ENCODE measurements at places on chromosomes 7 and 10.

DNA sequence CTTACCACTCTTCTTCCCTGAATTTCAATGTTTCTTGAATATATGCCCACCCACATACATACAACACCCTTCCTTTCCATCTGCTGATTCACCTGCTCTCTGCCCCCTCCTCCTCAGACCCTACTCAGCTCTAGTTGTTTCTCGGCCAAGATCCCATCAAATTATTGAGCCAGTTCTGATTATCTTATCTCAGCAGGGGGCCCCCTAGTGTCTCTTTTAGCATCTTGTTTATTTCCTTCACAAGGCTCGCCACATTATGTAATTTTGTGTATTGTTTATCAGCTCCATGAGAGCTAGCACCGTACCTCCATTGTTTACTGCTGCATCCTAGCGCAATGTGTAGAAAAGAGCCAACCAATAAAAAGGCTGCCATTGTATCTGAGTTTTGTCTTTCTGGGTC is 71.9 kb downstream of the FAM13C start:
- DNase-seq: peak; percentile 18

DNA sequence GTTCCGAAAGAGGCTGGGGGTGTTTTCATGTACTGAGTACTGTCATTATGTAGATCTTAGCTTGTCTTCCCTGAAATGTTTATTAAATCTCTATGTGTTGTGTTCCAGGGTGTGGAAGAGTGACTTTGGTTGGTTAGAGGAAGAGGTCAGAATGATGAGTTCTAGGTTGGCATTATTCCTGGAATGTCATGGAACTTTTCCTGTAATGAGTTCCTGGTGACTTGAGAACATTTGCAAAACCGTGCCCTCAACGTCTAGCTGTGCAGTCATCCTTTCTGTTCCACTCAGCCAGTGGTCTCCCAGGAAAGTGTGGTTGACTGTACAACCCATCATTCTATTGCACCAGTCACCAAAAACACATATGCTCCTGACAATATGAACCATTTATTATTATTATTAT is 129.6 kb downstream of the BICC1 start:
- DNase-seq: peak; percentile 92

DNA sequence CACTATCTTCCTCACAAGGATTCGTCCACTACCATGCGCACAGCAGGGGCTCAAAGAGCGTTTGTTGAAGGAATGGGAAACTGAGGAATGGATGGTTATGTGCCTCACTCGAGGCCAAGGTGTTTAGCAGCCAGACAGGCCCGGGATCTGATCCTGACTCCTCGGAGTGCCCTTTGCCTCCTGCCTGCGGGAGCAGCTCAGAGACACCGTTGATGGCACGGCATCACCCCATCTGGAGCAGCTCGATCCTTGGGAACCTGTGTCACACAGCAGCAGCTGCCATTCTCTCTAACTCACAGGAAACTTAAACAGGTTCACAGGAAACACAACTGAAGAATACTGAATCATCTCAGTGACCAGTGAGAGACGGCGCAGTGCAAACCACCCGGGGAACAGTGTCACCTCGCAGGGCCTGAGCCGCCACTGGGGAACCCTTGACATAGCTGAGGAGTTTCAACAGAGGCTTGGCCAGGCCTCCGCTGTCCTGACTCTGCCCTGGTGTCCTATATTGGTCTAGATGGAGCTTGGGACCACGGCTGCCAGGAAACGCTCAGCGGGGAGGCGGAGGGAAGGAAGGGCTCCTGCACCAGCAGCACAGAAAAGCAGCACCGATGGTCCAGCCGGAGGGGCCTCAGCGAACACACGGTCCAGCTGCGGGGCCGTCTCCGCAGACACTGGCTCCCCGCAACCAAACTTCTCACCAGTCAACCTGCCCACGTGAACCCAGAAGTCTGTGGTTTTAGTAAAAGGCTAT is 169.4 kb downstream of the ADARB2 start:
- no peak for DNase-seq

DNA sequence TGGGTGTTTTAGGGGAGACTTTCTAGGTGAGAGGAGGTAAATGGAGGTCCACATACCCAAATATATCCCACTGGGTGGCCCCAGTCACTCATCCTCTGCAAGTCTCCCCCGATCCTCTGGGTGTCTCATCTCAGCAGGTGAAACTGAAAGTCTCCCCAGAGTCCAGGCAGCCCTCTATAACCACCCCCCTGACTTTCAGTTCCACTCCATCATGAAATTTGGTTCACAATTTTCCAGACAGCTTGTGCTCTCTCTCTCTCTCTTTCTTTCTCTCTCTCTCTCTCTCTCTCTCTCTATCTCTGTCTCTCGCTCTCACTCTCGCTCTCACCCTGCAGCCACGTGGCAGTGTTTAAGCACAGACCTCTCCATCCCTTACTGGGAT is 56.7 kb upstream of the ELN start:
- no peak for DNase-seq

GRCh38 chr7:102890292-102890970 is 22.4 kb upstream of the LRRC17 start:
- DNase-seq: peak; percentile 74

- no peak for DNase-seq
These were observed 15.6 kb downstream of the MDFIC start for GRCh38 chr7:114937446-114937845.

GRCh38 chr7:6161463-6162330 is 110.7 kb downstream of the CYTH3 start:
- DNase-seq: no peak

GRCh38 chr7:100370746-100371145 is 2.5 kb upstream of the PILRA start:
- DNase-seq: no peak

GRCh38 chr10:116270771-116271592 is 2.0 kb downstream of the GFRA1 start:
- peak; percentile 46 for DNase-seq

DNA sequence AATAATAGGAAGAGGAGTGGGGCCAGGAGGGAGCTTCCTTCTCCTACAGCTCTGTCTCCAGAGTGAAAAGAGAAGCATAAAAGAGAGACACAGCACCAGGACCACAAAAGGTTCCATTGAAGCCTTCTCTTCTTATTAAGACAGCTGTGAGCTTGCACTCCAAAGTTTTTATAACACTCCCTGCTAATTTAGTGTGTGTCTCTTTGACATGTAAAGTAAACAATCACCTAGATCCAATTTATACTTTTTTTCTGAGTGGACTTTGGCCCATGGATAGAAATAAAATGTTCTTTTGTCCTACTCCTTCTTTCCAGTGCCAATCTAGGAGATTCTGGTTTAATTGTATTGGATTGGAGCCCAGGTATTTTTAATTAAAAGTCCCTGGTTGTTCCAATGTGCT is at the start of gene CYP2C8:
Gene CYP2C8 (minus strand): TSS at position 212 of the 400 bp plus-strand sequence. CDS start 95 bp downstream, at position 117.
- no peak for DNase-seq

DNA sequence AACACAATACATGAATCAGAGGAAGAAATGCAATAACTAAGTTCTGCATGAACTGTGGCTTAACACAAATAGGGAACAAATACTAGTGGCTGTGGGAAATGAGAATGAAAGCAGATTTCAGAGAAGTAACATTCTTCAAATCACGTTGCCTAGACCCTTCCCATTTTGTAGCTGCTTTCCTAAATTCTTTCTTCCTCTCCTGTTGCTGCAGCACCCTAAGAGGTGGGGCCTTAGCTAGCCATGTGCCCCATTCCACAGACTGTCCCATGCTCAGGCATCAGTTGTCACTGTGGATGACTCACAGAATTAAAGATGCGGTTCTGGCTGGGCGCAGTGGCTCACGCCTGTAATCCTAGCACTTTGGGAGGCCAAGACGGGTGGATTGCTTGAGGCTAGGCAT is 704.7 kb upstream of the C7orf33 start:
- DNase-seq: no peak

GRCh38 chr7:30879139-30880124 is 32.2 kb upstream of the AQP1 start:
- no peak for DNase-seq

GRCh38 chr7:39898867-39899266 is 51.2 kb upstream of the CDK13 start:
- no peak for DNase-seq

GRCh38 chr7:460374-461116 is 59.1 kb downstream of the PDGFA start:
- DNase-seq: peak; percentile 73

- no peak for DNase-seq
These were observed 192.7 kb upstream of the NFE2L3 start for GRCh38 chr7:25959168-25959734.

GRCh38 chr10:107741971-107742370 is 577.5 kb upstream of the SORCS1 start:
- no peak for DNase-seq

DNA sequence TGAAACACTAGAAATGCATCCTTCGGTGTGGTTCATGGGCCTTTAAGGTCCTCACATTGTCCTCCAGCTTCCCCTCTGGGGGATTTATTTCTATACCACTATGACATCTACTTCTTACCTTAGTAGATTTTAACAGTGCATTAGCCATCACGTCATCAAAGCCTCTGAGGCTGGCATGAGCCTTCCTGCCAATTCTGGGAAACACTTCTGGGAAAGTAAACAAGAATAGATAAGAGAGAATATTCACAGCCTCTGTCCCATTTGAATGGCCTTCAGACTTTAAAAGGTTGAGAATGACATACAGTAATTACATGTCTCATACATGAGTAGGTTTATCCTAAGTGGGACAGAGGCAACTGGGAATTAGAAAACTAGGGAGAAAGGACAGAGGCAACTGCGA is 89.7 kb downstream of the AMPH start:
- no peak for DNase-seq

DNA sequence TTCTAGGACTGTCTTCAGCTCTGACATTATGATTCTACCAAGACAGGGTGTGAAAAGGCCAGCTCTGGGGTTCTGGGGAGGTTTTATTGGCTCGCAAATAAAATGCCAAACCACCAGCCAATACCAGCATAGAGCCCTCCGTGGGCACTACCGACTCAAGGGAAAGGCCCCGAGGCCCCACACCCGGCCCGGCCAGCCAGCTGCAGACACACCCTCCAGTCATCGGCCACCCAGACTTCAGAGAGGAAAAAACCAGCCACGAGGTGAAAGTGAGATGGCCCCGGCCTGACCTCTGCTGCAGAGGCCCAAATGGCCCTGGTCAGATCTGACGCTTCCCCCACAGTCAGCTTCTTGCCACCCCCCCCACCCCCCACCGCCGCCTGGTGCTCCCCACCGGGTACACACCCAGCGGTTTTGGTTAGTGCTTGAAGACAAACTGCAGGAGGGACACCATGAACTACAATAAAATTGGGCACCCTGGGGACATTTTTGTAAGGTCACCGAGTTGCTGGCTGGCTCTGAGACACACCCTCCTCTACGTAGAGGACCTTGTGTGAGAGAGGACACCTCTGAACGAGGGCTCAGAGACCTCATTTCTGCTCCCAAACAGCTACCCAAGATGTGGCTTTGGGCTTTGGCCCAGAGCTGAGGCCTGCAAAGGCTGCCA is 79.9 kb downstream of the PRKAG2 start:
- peak; percentile 55 for DNase-seq

GRCh38 chr7:33936503-33936902 is 31.2 kb downstream of the BMPER start:
- no peak for DNase-seq
